ENCODE measurements at places on chromosomes 4 and X.
A peak's percentile ranks its signal among the peaks of the same experiment; 100 is the strongest.

DNA sequence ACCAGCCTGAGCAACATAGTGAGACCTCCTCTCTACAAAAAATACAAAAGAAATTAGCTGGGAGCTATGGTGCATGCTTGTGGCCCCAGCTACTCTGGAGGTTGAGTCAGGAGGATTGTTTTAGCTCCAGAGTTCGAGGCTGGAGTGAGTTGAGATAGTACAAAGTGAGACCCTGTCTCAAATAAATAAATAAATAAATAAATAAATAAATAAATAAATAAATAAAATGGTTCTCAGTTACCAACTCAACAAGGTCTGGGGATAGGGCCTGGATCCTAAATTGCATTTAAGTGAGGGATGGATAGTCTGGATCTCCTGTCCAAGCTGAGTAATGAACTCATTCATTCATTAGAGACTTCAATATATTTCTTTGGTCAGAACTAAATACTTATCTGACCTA lies 115.7 kb upstream of the IL1RAPL2 start:
- no peak for DNase-seq

- no peak for DNase-seq
These were observed 54.1 kb downstream of the PHKA2 start for GRCh38 chrX:18929775-18930174.

DNA sequence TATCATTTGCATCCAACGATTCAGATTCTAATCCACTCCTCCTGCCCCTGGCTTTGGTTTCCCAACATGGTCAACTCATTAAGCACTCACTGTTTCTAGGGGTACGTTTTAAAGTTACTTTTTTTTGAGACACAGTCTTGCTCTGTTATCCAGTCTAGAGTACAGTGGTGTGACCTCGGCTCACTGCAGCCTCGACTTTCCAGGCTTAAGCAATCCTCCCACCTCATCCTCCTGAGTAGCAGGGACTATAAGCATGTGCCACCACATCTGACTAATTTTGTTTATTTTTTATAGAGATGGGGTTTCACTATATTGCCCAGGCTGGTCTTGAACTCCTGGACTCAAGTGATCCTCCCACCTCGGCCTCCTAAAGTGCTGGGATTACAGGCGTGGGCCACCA lies 48.9 kb downstream of the TMEM156 start:
- peak; percentile 31 for DNase-seq

- DNase-seq: no peak
These were observed 1.3 kb downstream of the GABRE start for GRCh38 chrX:151973060-151973661.

- DNase-seq: no peak
These were observed 27.9 kb upstream of the NDNF start for GRCh38 chr4:121100093-121100775.

DNA sequence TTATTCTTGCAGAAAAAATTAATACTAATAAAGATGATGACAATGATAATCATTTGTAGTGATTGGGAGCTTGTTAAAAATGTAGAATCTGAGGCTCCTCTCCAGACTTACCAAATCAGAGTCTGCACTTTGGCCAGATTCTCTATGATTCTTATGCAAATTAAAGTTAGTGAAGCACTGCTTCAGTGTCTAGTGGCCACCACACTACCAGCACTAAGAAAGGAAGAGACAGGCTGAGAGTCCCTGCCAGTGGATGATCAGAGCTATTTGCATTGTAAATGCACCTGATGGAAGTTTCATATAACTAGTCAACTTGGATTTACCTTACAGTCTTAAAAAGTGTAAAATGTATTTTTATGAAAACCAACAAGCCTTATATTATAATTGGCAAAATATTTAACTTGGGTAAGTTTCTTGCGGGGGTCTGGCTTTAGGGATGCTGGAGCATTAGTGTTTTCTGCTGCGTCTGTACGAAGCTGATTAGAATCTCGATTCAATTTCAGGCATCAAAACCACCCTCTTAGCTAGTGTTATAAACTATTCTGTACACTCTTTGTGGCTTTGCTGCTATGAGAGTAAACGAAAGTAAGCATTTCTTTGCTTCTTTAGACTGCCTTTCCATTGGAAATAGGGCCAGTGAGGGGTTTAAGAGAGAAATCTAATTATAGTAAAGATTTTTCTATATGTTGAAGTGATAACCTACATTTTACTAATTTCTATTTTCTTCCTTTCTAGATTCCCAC lies 114.1 kb downstream of the TLL1 start:
- no peak for DNase-seq

DNA sequence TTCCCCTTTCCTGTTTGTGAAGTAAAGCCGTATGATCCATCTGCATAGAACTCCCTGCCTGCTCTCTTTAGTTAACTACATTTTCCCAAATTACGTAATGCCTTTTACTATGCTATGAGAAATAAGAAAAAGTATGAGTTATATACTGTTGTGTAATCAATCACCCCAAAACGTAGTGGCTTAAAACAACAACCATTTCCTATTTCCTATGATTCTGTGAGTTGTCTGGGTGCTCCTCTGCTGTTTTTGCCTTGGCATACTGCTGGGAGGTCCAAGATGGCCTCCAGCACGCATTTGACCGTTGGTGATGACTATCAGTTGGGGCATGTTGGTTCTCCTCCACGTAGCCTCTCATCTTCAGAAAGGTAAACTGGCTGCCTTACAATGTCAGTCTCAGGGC lies 39.8 kb downstream of the BBS12 start:
- DNase-seq: peak; percentile 52

- peak; percentile 40 for DNase-seq
These were observed at the start of gene MAB21L2 for GRCh38 chr4:150582146-150582872. Gene MAB21L2 (plus strand): TSS chr4:150582151. CDS start chr4:150583030, 879 bp downstream.

DNA sequence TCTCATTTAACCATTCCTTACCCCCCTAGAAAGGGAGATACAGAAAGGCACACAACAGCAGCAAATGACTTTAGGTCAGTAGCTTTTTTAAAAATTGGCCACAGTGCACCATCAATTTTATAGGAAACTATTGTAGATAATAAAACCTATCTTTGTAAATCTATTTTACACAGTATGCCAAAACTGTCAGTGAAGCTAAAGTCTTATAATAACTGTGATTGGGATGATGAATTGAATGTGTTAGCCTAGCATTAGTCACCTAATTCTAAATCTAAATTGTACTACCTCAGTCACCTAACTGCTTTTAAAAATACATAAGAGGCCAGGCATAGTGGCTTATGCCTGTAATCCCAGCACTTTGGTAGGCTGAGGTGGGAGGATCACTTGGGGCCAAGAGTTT lies 44.2 kb downstream of the SH3RF1 start:
- no peak for DNase-seq

DNA sequence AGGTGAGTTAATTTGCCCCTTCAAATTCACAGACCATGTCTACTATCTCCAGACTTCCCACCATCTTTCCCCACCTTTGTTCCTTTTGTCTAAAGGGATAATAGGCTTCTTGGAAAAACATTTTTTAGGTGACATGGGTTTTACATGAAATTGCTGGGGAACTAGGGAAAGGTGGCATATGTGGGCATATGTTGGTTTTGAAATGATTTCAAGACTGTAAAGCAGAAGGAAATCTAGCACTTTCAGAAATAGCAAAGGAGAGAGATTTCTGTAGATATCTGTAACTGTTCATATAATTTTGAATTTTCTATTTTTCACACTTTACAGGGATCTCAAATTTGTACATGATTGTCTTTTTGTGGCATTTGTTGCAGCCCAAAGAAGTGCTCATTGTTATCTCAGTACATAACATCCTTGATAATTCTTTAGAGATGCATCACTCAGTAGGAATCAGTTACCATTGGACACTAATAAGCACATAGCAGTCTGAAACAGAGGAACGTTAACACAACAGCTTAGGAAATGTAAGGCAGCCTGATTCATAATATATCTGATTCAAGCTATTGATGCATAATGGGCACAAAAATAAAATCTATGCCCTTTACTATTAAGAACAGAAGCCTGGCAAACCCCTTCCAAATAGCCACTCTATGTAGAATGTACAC lies 659.7 kb downstream of the CENPC start:
- peak; percentile 1 for DNase-seq

GRCh38 chr4:44736900-44737299 lies 10.5 kb upstream of the GNPDA2 start:
- DNase-seq: no peak

GRCh38 chr4:124573056-124573455 lies 139.5 kb downstream of the ANKRD50 start:
- DNase-seq: no peak

GRCh38 chr4:161133586-161134276 lies 1030.1 kb downstream of the FSTL5 start:
- no peak for DNase-seq

- peak; percentile 22 for DNase-seq
These were observed 1.4 kb upstream of the CEP135 start for GRCh38 chr4:55947254-55947882.

DNA sequence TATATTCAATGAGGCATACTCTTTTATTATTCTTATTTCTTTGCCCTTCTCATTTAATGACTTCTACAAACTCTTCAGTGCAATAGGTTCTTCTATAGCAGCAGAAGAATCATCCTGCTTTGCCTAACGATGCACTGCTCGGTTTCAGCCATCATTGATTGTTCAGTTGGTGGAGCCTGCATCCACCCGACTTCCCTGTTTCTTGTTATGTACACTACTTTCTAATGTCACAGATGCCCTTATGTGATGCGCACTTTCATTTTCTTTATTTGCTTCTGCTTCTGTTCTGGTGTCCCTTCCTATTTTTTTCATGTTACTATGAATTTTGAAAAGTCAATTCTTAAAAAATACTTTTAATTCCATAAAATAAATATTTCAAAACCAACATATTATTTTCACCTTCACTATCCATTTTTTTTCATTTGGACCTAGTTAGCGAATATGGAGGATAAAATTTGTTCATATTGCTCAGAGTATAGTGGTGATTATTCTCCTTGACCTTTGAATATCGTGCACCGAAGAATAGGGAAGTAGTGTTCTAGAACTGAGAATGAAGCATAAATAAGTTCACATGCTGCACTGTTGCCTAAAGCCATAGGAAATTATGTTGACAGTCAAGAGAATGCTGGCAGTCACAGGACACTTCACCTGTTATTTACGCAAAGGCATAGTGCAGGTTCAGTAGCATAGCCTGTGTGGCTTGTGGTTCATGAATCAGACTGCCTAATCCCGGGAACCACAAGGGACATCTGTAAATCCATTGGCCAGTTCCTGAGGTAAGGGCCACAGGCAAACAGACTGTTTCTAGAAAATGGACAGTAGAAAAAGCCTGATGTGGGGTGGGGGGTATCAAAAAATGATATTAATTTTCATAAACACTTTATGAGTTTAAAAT lies 21.3 kb upstream of the SFRP2 start:
- no peak for DNase-seq

DNA sequence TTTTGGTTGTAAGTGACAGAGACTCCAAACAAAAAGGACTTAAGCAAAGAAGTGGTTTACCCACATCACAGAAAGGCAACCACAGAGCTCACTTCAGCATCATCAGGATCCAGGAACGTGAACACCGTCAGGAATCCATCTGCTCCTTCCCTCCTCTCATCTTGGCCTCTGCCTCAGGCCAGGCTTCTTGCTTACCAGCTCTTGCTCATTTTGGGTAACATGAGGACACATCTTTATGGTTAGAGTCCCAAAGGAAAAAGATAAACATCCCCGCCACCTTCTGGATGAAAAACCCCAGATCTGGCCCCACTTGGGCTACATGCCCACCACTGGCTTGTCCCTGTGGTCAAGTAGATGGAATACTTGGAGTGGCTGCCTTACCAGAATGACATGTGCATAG lies 176.8 kb upstream of the RPL34 start:
- no peak for DNase-seq

- no peak for DNase-seq
These were observed 33.3 kb downstream of the CLDN22 start for GRCh38 chr4:183286590-183287308.

DNA sequence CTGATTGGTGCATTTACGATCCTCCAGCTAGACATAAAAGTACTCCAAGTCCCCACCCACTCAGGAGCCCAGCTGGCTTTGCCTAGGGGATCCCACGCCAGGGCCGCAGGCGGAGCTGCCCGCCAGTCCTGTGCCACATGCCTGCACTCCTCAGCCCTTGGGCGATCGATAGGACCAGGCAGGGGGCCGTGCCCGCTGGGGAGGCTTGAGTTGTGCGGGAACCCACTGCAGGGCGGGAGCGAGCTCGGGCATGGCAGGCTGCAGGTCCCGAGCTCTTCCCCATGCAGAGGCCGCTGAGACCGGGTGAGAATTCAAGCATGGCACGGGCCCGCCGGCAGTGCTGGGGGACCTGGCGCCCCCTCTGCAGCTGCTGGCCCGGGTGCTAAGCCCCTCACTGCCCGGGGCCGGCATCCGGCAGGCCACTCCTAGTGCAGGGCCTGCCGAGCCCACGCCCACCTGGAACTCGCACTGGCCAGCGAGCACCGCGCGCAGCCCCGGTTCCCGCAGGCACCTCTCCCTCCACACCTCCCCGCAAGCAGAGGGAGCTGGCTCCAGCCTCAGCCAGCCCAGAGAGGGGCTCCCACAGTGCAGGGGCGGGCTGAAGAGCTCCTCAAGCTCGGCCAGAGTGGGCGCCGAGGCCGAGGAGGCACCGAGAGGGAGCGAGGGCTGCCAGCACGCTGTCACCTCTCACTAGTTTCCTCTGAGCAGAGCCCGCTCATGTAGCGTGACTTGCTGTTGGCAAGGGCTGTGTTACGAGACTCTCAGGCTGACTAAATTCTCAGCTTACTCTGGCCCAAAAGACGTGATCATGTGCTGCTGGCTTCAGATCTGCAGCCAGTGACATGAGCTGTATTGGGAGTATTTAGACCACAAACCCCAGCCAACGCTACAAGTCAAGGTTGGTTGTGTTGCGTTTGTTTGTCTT lies 87.5 kb downstream of the TRAPPC11 start:
- DNase-seq: no peak

DNA sequence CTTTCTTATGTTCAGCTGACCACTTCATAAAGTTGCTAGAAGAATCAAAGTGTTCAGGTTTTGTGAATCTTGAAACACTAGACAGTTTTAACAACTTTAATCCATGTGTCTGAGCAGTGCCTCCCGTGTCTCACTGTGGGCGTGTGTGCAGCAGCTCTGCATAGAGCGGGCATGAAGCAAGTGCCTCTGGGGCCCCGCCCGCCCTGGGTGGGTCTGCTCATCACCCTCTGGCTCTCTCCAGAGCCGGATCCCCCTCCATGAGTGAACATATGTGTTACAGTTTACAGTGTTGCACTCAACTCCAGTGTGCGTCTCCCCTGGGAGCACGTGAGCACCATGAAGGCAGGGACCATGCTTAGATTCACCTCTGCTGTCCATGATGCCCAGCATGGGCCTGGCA lies 37.6 kb upstream of the CRMP1 start:
- no peak for DNase-seq

DNA sequence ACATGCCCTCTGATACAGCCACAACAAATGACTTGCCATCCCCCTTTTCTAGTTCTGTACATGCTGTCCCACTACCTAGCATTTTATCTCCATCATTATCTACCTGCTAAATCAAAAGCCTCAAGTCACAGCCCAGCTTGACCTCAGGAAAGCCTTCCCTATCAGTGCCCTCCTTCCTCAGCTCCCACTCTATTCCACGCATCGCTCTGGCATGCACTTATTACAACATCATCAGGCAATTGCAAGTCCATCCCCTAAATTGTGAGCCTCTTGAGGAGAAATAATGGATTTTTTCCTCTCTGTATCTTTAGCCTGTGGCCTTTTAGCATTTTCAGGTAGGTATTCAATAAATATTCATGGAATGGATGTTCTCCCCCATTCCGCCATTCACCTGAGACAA lies 5.7 kb downstream of the ARL13A start:
- peak; percentile 35 for DNase-seq

GRCh38 chrX:7574325-7574724 lies 268.6 kb upstream of the VCX start:
- peak; percentile 0 for DNase-seq

GRCh38 chrX:14026121-14026520 lies 3.6 kb downstream of the GEMIN8 start:
- no peak for DNase-seq

Data from choroid plexus epithelial cell (primary cell).